Right renal cortex interstitium (tissue), 3 donors: ENCODE measurements at places on chromosomes 7 and 10. TPM values are rescaled to one million over a fixed set of nuclear protein-coding genes. Genes with fewer than 3 reads are reported as not detected.

The GCK gene
- polyA plus RNA-seq = 2.5 TPM

DNA sequence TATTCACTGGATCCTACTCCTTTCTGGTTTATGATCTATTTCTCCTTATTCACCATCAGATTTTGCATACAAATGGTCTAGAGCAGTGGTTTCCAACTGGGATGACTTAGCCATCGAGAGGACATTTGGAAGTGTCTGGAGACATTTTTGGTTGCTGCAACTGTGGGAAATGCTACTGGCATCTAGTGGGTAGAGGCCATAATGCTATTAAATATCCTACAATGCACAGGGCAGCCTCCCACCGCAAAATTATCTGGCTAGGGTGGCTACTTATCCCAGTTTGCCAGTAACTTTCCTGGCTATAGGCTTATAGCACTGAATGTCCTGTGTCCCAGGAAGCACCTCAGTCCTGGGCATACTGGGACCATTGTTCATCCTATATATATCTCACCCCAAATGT is 21.5 kb upstream of the DDX50 start:
- no peak for DNase-seq

The SSC4D gene
- polyA plus RNA-seq = 3.1 TPM

The RPEL1 gene
- 0.18 TPM for polyA plus RNA-seq

- no peak for DNase-seq
Measured at GRCh38 chr10:60414111-60414510, 24.4 kb upstream of the ANK3 start.

The PLXNA4 gene
- polyA plus RNA-seq = 11.8 TPM

The AKR1E2 gene
- polyA plus RNA-seq = 11.3 TPM

DNA sequence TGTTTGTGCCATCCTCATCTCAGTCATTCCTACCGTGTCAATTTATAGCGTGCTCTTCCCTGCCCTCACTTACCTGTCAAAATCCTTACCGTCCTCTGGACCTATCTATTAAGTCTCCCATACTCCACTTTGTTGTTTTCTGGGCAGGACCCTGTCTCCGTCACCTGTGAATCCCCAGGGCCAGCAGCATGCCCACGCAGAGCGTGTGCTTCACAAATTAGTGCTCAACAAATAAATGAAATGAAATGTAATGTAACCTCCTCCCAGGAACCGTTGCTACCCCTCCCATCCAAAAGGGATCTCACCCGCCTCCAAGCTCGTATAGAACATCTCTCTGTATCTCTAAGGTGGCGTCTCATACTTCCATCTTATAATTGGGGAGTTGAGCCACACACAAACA is 589.9 kb upstream of the MGMT start:
- no peak for DNase-seq

The SORCS1 gene
- 21.6 TPM for polyA plus RNA-seq

The OGDHL gene
- 41.4 TPM for polyA plus RNA-seq

DNA sequence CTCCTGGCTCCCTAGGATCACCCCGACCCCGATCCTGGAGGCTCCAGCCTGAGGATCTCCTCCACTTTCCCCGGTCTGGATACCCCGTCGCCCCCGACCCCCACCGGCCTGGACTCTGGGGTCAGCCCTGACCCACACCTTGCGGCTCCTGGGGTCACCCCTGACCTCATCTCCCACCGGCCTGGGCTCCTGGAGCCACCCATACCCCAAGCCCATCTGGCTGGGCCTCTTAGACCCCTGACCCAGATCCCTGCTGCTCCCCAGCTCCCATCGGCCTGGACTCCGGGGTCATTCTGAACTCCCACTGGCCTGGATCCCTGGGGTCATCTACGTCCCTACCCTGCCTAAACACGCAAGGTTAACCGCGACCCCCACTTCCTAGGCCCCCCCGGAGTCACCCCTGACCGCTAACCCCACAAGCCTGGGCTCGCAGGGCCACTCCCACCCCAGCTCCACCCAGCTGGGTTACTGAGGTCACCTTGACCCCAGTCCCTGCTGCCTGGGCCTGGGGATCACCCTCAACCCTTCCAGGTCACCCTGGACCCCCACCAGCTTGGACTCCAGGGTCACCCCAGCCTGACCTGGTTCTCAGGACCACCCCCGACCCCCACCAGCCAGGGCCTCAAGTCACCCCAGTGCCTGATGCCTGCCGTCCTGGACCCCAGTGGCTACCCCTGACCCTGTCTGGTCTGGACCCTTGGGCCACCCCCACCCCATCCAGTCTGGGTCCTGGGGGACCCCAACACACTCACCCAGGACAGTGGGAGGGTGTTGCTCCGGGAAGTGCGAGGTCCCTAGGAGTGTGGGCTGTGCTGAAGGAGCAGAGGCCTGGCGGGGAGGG is 1.2 kb downstream of the FOXK1 start:
- no peak for DNase-seq

GRCh38 chr7:356087-356486 is 66.1 kb downstream of the FOXL3 start:
- no peak for DNase-seq

The CYP3A4 gene
- 0.06 TPM for polyA plus RNA-seq

The ZNF804B gene
- 0.43 TPM for polyA plus RNA-seq

- DNase-seq = no peak
Measured at GRCh38 chr7:111045449-111045848, 45.5 kb upstream of the LRRN3 start.

GRCh38 chr7:144508702-144509101 is 105.2 kb upstream of the NOBOX start:
- DNase-seq = no peak

The FANK1 gene
- polyA plus RNA-seq = 13.4 TPM
